Naive B cell (primary cell): ENCODE measurements at places on chromosomes 12 and 14. TPM values are rescaled to one million over a fixed set of nuclear protein-coding genes. Genes with fewer than 3 reads are reported as not detected.
A peak's percentile ranks its signal among the peaks of the same experiment; 100 is the strongest.

GRCh38 chr12:48263617-48264016 is 60.5 kb upstream of the OR10AD1 start:
- peak overlapping the region; percentile 5 for H3K27ac ChIP-seq
- peaks cover 4% of the 10 kb centered on the region for H3K36me3 ChIP-seq
- DNase-seq: no peak

GRCh38 chr14:52240623-52241022 is 26.9 kb upstream of the PTGDR start:
- H3K4me3 ChIP-seq: no peak overlapping the region

GRCh38 chr14:50542941-50543418 is 10.6 kb upstream of the MAP4K5 start:
- DNase-seq: peak; percentile 33
- no peaks in the 10 kb centered on the region for H3K27me3 ChIP-seq
- H3K4me1 ChIP-seq: peaks cover 10% of the 10 kb centered on the region
- H3K27ac ChIP-seq: no peak overlapping the region

DNA sequence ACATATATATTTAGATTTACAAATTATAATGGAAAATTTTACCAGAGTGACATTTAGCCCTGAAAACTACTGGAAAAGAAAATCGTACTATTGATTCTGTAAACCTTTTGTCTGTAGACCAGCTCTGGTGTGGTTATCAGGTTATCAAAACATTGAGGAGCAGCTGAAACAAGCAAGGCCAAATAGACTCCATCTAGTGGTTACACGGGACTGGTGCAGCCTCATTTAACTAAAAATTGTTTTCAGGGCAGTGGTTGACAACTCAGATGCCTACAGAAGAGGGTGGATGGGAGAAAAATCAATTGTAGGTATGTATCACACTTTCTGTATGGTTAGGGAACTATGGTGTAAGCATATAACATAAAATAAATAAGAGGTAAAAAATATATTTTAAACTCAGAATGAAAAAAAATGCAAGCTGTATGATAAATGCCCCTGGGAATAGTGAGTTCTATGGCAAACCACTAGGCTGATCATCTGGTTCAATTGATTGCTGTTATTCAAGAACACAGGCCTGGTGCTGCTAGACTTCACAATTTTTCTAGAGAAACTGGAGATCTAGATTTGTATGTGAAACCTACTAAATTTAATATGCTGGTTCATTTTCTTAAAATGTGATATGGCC is 51.2 kb downstream of the ACSS3 start:
- no peaks in the 10 kb centered on the region for H3K36me3 ChIP-seq
- no peak for DNase-seq
- no peak overlapping the region for H3K4me3 ChIP-seq
- no peak overlapping the region for H3K27ac ChIP-seq

DNA sequence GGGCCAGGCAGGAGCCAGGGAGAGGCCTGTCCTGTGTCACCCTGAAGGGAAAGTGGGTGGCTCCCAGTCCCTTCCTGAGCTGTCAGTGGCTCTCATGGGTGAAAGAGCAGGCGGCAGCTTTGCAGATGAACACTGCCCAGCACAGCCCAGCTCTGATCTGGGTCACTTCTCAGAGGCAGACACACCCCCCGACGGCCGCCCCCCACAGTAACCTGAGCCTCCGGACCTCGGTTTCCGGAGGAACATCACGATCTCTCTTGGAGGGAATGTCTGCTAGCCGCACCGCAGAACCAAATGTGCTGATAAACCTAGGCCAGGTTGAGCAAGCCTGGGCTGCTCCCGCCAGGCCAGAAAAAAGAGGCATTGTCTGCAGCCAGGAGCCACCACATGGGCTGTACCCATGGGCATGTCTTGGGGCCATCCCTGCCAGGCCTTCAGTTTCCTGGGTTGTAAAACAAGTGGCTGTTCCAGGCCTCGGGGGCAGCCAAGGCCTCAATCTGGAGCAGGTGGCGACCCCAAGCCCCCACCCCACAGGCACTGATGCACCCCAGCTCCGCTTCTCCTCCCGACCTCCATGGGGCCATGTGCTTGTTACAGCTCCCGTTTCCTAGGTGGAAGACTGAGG is 57.6 kb downstream of the NCOR2 start:
- peaks cover 47% of the 10 kb centered on the region for H3K4me1 ChIP-seq
- peaks cover 7% of the 10 kb centered on the region for H3K36me3 ChIP-seq
- peak overlapping the region; percentile 24 for H3K27ac ChIP-seq
- no peaks in the 10 kb centered on the region for H3K27me3 ChIP-seq
- no peak overlapping the region for H3K4me3 ChIP-seq
- DNase-seq: no peak

DNA sequence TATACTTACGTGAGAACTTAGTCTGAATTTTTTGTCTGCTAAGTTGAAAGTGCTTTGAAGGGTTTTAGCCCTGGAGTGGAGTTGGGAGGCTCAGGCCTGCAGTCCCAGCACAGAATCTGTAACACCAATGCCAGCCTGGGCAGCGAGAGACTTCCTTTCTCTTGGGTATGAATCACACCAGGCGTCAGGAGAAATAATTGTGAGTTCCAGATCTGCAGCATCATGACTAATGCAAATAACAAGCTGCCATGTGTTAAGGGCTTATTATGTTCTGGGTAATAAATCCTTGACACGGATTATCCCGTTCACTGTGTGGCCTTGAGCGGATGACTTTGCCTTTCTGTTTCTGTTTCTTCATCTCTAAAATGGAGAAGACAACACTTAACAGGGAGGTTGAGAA is 70.6 kb downstream of the B4GALNT3 start:
- peaks cover 10% of the 10 kb centered on the region for H3K27me3 ChIP-seq
- no peak overlapping the region for H3K4me3 ChIP-seq
- peaks cover 19% of the 10 kb centered on the region for H3K36me3 ChIP-seq
- no peak overlapping the region for H3K27ac ChIP-seq
- no peak for DNase-seq
- H3K4me1 ChIP-seq: no peaks in the 10 kb centered on the region

- H3K4me3 ChIP-seq: no peak overlapping the region
- peaks cover 4% of the 10 kb centered on the region for H3K27me3 ChIP-seq
- no peak overlapping the region for H3K27ac ChIP-seq
- H3K4me1 ChIP-seq: no peaks in the 10 kb centered on the region
- no peak for DNase-seq
Measured at GRCh38 chr14:87756661-87757060, 236.3 kb downstream of the GALC start.

- no peaks in the 10 kb centered on the region for H3K27me3 ChIP-seq
- H3K36me3 ChIP-seq: no peaks in the 10 kb centered on the region
- peaks cover 74% of the 10 kb centered on the region for H3K4me1 ChIP-seq
- no peak overlapping the region for H3K27ac ChIP-seq
- H3K4me3 ChIP-seq: no peak overlapping the region
- DNase-seq: no peak
Measured at GRCh38 chr12:765840-766239, 13.5 kb downstream of the WNK1 start.

- no peak overlapping the region for H3K4me3 ChIP-seq
- H3K27ac ChIP-seq: no peak overlapping the region
- H3K27me3 ChIP-seq: peaks cover 12% of the 10 kb centered on the region
- H3K36me3 ChIP-seq: no peaks in the 10 kb centered on the region
- peaks cover 2% of the 10 kb centered on the region for H3K4me1 ChIP-seq
Measured at GRCh38 chr14:77071938-77072388, 26.1 kb upstream of the CIPC start.

DNA sequence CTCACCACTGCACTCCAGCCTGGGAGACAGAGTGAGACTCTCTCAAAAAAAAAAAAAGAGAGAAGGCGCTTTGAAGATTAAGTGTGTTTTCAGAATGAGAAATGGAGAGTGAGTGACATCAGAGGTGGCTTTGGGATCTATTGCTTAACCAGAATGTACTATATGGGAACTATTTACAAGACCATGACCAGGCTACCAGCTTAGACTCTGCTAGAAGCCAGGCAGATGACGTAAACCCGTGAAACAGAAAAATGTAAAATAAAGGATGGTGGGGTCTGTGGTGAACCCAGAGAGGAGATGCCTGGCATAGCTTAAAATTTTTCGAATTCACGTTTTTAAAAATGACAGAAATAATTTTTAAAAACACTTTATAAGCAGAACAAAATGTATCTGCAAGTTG is 82.0 kb downstream of the IFT43 start:
- no peak for DNase-seq
- peaks cover 2% of the 10 kb centered on the region for H3K4me1 ChIP-seq
- H3K4me3 ChIP-seq: no peak overlapping the region
- H3K27ac ChIP-seq: no peak overlapping the region
- H3K27me3 ChIP-seq: no peaks in the 10 kb centered on the region

- H3K4me3 ChIP-seq: peak overlapping the region; percentile 60
- H3K27me3 ChIP-seq: no peaks in the 10 kb centered on the region
- peak overlapping the region; percentile 81 for H3K27ac ChIP-seq
- peaks cover 57% of the 10 kb centered on the region for H3K4me1 ChIP-seq
- peak; percentile 51 for DNase-seq
Measured at GRCh38 chr12:93167841-93168492, 209.8 kb upstream of the NUDT4 start.

DNA sequence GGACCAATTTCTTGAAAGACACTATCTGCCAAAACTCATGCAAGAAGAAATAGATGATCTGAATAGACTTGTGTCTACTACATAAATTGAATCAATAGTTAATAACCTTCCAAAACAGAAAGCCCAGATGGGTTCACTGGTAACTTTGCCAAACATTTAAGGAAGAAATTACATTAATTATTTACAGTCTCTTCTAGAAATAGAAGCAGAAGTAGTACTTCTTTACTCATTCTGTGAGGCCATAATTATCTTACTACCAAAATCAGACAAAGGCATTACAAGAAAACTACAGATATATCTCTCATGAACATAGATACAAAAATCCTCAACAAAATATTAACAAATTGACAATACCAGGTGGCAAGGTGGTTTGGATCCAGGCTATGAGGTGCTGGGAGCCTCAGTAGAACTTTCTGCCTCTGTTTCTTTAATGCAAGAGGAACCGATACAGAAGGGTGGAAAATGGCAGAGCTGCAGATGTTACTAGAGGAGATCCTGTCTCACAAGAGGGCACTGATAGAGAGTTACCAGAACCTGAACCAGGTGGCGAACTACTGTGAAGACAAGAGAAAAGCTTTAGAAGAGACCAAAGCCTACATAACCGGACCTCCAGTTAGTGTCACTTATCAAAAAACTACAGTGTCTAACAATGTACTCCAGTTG is 33.7 kb upstream of the KTN1 start:
- no peak overlapping the region for H3K4me3 ChIP-seq
- no peaks in the 10 kb centered on the region for H3K27me3 ChIP-seq
- DNase-seq: no peak
- no peaks in the 10 kb centered on the region for H3K36me3 ChIP-seq

DNA sequence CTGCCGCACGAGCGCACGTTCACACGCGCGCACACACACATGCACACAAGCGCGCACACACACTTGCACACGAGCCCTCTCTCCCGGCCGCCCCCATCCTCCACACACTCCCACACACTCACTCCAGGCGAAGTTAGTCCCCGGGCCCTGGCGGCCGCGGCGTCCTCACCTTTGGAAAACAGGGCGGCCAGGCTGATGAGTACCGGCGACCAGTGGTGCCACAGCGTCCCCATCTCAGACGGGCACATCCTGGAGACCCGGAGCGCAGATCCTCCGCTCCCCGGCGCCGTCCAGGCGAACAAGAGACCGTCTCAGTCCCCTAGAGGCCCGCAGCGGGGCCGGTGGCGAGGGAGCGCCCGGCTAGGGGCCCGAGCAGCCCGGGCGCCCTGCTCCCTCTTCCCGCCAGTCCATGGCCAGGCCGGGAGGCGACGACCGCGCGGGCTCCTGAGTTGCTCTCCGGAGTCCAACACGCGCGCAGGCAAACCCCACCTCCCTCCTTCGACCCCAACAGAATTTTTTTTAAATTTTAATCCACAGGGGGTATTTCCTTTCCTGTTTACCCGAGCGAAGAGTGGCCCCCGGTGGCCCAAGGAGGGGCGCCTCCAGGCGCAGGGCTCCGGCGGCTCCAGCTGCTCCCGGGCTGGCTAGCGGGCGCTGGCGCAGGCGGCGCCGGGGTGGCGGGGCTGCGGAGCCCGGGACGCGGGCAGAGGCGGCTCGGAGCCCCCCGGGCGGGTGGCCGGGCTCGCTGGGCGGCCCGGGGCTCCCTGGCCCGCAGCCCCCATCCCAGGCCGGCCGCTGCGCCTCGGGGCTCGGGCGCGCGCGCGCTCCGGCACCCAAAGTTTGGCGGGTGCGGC is 506 bp downstream of the TMEM132D start:
- H3K27ac ChIP-seq: no peak overlapping the region
- no peaks in the 10 kb centered on the region for H3K4me1 ChIP-seq
- peaks cover 41% of the 10 kb centered on the region for H3K27me3 ChIP-seq

- H3K27me3 ChIP-seq: no peaks in the 10 kb centered on the region
- peaks cover 20% of the 10 kb centered on the region for H3K4me1 ChIP-seq
- H3K36me3 ChIP-seq: peaks cover 6% of the 10 kb centered on the region
- H3K27ac ChIP-seq: no peak overlapping the region
- H3K4me3 ChIP-seq: no peak overlapping the region
Measured at GRCh38 chr12:6563448-6564050, 4.5 kb downstream of the NOP2 start.

DNA sequence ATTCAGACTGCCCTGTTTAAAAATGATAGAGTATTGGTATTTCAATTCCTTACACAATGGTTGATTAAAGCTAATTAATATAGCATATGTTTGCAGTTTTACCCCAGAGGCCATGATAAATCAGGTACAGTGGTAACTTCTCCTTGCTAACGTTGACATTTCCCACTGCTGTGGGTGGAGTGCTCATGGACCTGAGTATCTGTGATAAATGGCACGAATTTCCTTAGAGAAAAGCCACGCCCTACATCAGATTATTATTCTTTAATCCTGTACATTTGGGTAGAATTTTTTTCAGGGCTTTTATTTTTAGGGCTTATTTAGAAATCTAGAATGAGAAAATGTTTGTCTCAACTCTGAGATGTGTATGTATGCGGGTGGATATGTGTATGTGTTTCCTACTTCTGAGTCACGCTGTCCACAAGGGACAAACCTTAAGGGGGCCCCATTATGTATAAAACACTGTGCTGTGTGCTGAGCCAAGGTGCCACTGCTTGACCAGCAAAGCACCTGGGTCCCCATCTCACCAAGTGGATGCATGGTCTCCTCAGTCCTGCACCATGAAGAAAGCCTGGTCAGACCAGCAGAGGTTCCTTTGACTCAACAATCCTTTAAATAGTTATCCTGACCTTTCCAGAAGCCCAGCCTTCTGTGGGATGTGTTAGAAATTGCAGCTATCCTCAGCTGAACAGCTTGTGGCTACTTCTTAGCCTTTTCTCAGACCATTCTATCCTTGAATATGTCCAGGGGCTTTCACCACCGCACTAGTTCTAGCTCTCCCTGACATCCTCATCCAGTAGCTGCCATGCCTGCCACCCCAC is 57.9 kb upstream of the STK38L start:
- no peaks in the 10 kb centered on the region for H3K4me1 ChIP-seq
- DNase-seq: no peak
- peaks cover 5% of the 10 kb centered on the region for H3K36me3 ChIP-seq

KCNC2 gene
- not detected for polyA plus RNA-seq

HOXC4 gene
- polyA plus RNA-seq: 1.0 TPM

MANSC4 gene
- polyA plus RNA-seq: not detected

IL22 gene
- not detected for polyA plus RNA-seq

SP1 gene
- polyA plus RNA-seq: 8.3 TPM

TRHDE gene
- not detected for polyA plus RNA-seq

PEX5 gene
- polyA plus RNA-seq: 12.5 TPM

ZBTB42 gene
- 1.3 TPM for polyA plus RNA-seq

KANSL2 gene
- polyA plus RNA-seq: 40.7 TPM

CAPZA3 gene
- not detected for polyA plus RNA-seq
